ENCODE measurements at places on chromosomes 4 and X.

DNA sequence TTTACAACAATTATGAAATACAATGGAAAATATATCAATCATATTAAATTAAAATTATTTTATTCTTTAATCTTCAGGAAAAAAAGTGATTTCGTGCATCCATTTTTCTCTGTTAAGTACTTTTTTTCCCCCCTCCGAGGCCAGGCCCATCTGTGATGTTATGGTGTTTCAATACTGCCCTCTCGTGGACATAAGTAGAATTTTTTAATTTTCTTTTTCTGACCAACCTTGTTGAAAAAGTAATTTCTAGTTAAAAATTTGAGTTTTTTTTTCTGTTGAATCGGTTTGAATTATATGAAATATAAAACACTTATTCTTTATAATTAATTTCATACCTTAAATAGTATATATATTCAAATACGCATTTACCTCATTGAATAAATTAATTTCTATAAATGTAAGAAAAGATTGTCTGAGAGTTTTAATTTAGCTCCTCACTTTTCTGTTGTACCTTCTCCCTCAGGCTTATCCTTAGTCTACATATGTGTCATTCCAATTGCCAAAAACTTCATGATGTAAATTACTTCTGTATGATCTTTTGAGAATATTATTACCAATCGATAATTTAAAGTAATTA, 175.8 kb upstream of the TECRL start:
- no peak for DNase-seq

DNA sequence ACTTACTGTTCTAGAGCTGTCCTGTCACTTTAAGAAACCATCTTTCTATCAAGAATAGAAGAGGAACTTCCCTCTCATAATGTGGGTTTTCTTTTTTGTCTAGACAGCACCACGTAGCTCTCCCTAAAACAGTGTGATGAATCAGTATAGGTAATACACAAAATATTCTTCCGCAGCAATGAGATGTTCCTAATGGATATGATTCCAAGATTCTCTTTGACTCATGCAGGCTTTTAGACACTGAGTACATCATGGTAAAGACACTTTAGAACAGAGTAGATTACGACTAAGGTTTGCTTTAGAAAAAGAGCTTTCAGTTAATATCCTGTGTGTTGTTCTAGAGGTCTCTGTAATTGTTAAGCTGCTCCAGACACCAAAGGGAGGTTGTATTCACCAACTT, 69.8 kb downstream of the PTTG2 start:
- DNase-seq: no peak

- peak; percentile 70 for DNase-seq
These were observed 108.3 kb upstream of the KLHL4 start for GRCh38 chrX:87409113-87409841.

DNA sequence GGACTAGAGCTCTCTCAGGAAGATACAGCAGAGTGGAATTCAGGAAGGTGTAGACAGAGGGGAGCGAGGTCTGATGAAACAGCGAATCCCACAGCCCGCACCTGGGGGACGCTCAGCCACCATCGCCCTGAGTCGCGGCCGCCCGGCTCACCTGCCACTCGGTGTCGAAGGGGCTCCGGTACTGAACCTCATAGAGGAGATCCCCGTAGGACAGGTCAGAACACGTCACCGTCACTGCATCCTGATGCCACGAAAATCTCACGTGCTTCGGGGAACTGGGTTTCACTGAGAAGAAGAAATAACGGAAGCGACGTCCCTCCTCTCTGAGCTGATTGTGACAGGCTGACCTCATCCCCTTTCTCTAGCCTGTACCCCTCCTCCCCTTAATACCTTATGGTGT, 10.2 kb downstream of the CRLF2 start:
- DNase-seq: no peak

DNA sequence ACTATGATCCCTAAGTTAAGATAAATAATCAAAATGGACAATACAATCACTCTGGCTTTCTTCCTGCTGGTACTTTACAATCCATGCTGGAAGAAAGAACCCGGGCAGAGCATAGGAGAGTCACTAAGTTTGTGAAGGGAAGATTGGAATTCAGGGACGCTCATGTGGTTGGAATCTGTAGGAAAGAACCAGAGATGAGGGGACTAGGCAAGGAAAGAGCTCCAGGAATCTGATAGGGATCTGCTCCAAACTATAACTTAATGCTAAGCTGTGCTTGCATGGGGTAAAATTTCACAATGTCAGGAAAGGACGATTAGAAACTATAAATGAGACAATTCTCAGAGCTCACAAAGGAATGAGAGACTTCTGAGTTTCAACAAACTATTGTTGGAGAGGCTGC, 167.5 kb downstream of the ADGRA3 start:
- no peak for DNase-seq

GRCh38 chrX:2934715-2935710, 5.9 kb upstream of the ARSD start:
- no peak for DNase-seq

GRCh38 chr4:139853309-139853708, 187.7 kb downstream of the MGST2 start:
- no peak for DNase-seq

DNA sequence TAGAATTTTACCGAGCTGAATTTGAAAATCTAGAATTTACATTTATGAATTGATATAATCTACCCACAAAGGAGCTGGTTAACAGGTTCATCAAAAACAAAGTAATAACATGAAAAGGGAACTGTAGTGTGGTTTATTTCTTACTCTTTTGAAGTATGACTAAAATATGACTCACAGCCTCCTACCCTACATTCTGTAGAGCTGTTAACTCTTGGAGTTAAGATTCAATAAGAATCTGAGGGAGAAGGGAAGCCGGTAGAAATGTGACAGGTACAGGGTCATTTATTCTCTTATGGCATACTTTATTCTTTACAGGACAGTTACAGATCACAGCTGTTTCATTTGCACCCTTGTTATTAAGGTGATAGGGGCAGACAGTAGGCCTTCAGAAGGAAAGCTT, 132.2 kb upstream of the FAM47B start:
- DNase-seq: no peak

DNA sequence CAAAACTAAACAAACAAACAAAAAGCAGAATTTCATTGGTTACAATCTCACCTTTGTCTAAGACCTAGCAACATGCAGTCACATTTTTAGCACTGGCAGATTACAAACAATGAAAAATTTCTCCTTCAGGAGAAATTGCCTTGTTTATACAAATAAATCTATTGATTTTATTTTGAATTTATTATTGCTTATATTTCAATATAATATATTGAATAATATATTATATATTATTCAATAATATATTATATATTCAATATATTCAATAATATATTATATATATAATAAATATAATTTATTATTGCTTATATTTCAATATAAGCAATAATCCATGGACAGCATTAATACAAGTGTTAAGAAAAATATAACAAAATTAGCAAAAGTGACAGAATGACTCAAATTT, 131.7 kb downstream of the ADGRA3 start:
- DNase-seq: no peak

- DNase-seq: no peak
These were observed 2.0 kb upstream of the CXorf66 start for GRCh38 chrX:139967300-139967699.

- no peak for DNase-seq
These were observed 85.3 kb downstream of the DCAF8L2 start for GRCh38 chrX:27675493-27675892.

DNA sequence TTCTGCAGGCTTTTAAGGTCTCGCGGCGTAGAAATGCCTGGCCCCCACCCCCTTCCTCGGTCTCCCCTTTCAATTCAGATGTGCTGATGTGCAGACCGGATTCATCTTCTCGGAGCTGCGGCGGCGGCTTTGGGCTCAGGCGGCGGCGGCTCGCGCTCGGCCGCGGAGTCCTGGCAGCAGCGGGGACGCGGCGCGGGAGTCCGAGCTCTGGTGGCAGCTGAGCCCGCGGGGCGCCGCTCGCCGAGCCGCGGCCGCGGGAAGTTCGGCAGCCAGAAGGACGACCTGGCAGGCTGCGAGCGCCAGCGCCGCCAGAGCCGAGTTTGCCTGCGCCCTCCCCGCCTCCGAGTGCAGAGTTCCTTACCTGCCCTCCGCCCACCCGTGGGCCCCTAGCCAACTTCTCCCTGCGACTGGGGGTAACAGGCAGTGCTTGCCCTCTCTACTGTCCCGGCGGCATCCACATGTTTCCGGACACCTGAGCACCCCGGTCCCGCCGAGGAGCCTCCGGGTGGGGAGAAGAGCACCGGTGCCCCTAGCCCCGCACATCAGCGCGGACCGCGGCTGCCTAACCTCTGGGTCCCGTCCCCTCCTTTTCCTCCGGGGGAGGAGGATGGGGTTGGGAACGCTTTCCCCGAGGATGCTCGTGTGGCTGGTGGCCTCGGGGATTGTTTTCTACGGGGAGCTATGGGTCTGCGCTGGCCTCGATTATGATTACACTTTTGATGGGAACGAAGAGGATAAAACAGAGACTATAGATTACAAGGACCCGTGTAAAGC, 448 bp downstream of the TLL1 start:
- peak; percentile 14 for DNase-seq

DNA sequence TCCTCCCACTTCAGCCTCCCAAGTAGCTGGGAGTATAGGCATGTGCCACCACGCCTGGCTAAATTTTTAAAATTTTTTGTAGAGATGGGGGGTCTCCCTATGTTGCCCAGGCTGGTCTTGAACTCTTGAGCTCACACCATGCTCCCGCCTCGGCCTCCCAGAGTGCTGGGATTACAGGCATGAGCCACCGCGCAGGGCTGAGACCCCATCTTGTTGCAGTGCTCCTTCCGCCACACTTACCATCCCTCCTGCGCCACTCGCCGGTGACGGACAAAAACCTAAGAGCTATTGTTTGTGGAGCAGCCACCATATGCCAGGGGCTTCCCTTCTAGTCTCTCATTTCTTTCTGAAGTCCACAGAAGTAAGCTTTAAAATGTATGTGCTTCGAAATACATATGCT, 34.5 kb downstream of the NSG1 start:
- no peak for DNase-seq

GRCh38 chr4:177487977-177488376, 45.7 kb upstream of the AGA start:
- no peak for DNase-seq

DNA sequence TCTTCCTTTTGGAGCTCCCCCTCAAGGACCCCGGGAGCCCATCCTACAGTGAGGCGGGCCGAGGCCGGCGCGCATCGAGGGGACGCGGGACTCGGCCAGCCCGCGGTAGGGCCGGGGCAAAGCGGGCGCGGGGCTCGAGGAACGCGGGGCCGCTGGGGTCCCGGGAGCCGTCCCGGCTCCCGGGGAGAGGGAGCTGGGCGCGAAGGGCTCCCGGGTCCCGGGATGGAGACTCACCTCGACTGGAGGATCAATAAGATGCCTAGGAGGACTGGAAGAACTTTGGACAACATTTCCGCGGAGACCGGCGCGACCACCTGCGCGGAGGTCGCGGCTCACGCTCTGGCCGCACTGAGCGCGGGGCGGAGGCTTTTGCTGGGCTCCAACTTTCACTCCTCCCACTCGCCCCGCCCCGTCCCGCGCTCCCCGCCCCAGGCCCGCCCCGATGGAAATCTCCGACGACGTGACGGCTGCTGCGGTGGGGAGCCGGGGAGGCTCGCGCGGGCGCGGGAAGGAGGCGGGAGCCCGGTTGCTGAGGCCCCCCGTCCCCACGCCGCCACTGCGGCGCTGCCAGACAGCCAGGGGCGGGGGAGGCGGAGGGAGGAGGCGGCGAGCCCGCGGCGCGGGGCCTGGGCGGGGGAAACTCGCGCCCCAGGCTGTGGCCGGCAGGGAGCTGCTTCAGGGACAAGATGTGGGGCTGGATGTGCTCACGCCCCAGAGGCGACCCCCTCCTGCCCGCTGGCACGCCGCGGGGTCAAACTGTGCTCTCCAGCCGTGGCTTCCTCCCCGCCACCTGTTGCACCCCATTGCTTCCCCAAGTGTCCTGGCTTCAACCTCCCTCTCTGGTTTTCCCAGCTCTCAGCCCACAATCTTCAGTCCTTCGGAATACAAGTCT, at the start of gene GABRE:
Gene GABRE (minus strand): TSS at position 341 of the 892 bp plus-strand sequence. CDS start 51 bp downstream, at position 290.
- peak; percentile 45 for DNase-seq

- DNase-seq: no peak
These were observed 64.8 kb downstream of the CD40LG start for GRCh38 chrX:136712650-136713310.

DNA sequence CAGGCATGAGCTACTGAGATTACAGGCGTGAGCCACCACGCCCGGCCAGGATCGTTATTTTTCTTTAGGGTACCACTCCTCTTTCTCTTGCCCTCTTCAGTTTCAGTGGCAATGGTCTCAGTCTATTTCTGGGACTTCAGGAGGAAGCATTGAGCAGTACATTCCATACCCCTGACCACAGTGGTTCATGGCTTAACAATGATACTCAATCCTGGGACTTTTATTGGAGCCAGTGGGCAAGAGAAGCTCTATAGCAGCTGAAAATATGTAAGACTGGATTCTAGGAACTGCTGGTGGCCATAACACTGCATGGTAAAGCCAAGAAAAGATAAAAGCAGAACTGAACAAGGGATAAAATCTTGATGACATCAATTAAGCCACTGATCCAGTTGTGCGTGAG, 5.8 kb upstream of the CCNA2 start:
- DNase-seq: no peak

DNA sequence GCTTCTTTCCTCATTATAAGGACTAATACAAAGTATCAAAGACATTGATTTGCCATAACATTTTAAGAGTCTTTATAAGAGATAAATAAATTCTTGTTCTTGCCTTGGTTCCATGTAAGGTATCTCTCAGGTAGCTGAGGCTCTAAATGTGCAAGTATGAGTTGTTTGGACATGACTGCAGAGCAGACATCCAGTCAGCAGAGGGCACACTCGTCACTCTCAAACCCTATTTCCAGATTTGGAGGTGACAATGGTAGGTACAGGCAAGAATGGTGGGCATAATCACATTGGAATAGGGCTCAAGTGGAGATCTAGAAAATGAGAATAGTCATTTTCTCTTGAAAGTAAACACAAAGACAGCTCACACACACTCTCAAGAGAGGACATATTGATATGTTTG, 133.3 kb upstream of the ZIC3 start:
- no peak for DNase-seq

GRCh38 chr4:87410679-87411078, 11.7 kb upstream of the NUDT9 start:
- no peak for DNase-seq
